ENCODE measurements at places on chromosomes 3 and 15.

DNA sequence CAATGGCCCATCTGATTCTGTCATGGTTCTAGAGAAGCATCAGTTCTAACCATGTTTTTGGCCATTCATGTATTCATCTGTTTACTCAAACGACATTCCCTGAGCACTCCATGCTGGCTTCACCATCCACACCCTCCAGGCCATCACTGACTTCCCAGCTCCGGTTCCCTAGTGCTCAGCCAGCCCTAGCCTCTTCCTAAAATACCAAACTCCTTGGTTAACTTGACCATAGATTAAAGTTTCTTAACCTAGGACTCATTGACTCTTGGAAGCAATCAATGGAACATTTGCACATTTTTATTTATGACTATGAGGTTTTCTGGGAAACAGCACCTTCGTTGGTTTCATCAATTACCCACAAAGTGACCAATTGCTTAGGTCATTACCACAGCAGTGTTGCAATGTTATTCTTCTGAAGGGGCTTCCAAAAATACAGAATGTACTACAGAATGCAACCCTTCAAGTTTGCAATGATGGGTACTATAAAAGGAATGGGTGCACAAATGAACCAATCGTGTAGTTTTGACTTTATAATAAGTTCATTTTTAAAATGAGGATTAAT is 27.2 kb upstream of the SLC25A36 start:
- no peak for DNase-seq

GRCh38 chr3:171345107-171345843 is 114.9 kb downstream of the TNIK start:
- DNase-seq: no peak

DNA sequence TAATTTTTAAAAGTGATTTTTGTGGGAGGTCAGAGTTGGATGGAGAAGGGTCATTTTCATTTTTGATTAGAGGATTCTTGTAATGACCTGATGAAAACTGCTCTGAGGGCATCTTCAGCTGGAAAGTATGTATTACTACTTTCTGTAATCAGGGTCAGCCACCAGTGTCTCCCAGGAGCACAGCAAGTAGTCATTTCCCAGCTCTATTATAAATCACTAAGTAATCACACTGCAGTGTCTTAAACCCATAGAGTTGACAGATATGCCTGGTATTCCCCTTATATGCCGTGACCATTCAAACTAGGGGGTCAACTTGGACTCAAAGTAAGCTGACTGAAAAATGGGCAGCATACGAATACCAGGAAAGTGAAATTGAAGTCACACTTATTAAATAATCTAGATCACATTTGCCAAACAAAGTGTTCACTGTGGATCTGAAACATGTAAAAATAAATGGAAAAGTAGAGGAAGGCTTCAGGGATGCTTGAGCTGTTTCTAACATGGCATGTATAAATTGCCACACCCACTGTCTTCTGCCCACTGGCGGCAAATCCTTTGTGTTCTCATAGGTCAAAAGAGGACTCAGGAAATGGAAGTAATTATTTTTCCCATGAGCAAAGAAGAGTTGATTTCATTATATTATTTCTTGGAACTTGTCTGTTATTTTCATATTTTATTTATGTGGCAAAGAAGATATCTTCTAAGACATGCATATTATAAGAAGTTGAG is 105.7 kb downstream of the MBNL1 start:
- no peak for DNase-seq

- no peak for DNase-seq
Observed at GRCh38 chr3:140830391-140830790, 111.2 kb upstream of the SLC25A36 start.

DNA sequence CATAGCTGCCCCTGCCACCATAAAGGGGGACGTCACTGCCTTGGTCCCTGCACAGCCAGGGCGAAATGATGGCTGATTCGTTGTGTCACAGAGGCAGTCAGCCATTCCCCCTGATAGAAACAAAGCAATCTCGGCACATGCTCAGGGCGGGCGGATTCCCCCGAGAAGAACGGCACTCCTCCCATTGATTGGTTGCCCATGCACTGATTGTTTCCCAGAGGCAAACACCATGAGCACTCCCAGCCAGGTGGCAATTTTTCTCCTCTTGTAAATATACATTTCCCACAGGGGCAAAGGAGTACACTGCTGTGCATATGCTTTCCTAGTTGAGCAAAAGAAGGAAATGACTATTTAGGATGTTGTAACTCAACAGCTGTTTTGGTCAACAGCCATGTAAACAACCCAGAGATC is 56.5 kb downstream of the KY start:
- no peak for DNase-seq

DNA sequence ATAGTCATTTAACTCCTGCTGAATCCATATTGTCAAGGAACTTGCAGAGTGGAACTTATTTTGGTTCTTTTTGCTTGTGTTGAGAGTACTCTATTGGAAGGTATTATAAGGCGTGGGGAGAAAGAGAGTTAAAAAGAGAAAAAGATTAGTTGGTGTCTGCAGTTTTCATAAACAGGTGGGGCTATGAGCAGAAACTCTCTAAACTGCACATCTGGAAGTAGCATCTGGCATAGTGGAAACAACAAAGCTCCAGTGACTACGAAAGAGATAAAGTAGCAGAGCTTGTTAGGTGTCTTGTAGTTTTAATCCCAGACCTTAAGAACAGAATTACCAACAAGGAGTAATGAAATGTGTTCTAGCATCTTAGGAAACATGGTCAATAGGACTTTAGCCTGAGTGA is 148.8 kb upstream of the SGO1 start:
- no peak for DNase-seq

DNA sequence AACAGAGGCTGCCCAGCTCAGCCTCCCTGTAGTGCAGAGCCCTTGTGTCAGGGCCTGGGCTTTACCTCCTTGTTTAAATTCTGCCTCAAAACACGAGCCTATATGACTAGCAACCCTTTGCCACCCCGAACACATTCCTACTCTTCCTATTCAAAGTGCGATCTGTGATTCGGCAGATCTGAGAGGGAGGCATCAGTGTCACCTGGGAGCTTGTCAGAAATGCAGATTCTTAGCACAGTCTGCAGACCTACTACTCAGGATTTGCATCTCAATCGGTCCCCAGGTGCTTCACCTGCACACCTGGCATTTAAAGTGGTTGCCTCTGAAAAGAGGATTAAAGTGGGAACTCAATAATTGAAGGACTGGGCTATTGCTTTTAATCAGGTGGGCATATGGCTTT is 273.2 kb upstream of the TOPAZ1 start:
- no peak for DNase-seq

DNA sequence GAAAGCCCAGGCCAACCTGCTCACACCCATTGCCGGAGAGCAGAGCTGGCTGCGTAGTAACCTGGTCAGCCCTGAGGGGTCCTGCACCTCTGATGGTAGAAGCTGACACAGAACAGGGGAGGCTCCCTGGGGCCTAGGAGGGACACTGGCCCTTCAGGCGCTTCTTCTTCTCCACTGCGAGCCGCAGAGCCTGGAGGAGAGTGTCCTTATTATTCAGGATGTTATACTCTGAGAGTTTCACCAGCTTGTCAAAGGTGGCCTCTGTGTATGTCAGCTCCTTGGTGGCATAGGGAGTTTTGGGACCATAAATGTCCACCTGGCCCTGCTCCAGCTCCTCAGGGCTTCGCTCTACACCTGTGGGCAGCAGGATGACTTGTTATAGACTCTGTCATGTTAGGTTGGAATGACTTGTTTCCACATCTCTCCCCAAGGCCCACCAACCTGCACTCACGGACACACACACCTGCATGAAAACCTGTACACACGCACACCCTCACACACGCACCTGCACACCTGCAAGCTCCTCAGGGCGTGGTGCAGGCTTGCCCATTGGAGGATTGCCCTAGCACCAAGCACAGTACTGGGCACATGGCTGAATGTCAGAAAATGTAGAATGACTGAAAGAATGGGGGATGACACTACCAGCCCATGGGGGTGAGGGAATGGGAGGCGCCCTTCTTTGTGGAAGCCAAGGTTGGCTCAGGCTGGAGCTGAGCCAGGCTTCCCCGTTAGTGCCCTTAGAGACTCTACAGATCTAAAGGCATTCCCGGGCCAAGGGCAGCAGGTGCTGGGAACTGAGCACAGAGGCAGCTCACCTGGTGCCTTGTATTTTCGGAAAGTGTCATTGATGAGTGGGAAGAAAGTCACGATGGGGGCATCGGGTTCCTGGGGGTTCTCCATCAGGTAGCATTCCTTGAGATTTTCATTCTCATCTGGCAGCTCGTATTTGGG is 11.5 kb upstream of the EHD4 start:
- no peak for DNase-seq
